Activated T-helper 1 cell treated with Interleukin-2 at 50 U/mL for 16 hours (primary cell): ENCODE measurements at places on chromosomes 12 and 14.

DNA sequence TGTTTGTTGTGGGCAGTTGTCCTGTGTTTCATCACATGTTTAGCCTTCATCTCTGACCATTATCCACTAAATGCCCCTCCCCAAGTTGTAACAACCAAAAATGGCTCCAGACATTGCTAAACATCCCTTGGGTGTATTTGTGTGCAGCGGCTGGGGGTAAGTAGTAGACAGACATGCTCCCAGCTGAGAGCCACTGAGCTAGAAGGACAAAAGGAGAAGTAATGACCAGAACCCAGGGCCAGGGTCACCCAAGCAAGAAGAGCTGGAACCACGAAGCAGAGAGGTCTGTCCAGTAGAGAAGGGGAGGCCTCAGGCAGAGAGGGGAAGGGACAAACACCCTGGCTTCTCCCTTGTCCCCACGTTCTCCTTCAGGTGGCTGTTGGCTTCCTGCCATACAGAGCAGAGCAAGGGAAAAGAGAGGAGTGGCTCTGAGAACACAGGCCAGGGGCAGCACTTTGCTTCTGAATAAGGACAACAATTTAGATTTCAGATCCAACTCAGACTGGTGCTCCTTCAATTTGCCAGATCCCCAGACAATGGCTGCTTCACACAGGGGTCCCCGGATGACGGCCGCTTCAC, 55.2 kb downstream of the NDUFA12 start:
- DNase-seq, result no peak

GRCh38 chr12:1927751-1928351, 9.4 kb upstream of the CACNA2D4 start:
- DNase-seq, result no peak

DNA sequence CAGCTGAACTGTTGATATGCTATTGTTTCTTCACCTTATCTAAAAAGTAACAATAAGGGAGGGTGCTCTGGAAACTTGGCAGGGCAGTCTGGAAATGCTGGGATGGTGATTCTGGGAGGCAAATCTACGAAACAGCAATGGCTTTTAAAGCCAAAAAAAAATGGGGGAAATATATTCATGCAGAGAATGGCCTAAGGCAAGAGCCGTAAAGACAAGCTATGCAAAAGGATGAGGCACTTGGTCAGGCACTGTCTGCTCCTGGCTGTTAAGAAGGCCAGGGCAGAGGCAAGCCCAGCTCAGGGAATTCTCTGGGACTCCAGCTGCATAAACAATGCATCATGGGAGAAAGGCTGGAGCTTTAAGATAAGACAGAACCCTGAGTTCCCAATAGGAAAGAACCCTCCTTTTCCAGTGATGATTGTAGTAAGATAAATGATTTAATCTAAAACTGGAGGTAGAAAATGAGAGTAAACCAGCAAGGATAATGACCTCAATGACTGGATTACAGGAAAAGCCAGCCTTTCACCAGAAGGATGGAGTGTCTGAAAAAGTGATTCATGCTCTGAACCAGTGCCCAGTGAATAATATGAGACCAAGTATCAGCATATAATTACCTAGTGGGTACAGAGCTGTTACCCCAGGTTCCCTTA, 46.0 kb downstream of the ITPR2 start:
- DNase-seq, result no peak

DNA sequence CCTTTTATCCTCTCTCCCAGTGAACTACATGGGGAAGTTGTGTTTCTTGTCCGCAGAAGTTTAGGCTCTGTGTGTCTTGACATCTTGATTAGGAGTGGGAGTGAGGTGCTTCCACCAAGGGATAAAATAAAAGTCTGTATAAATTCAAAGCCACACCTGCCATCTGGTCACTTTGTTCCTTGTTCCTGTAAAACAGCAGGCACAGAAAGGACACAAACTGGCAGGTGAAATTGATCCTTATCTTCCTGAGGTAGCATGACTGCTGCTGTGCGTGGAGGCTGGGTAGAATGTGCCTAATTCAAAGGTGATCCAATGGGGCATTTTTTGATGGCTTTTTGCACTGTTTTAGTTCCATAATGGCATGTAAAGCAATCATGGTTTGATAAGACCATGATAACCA, 104.3 kb upstream of the KITLG start:
- DNase-seq, result no peak

DNA sequence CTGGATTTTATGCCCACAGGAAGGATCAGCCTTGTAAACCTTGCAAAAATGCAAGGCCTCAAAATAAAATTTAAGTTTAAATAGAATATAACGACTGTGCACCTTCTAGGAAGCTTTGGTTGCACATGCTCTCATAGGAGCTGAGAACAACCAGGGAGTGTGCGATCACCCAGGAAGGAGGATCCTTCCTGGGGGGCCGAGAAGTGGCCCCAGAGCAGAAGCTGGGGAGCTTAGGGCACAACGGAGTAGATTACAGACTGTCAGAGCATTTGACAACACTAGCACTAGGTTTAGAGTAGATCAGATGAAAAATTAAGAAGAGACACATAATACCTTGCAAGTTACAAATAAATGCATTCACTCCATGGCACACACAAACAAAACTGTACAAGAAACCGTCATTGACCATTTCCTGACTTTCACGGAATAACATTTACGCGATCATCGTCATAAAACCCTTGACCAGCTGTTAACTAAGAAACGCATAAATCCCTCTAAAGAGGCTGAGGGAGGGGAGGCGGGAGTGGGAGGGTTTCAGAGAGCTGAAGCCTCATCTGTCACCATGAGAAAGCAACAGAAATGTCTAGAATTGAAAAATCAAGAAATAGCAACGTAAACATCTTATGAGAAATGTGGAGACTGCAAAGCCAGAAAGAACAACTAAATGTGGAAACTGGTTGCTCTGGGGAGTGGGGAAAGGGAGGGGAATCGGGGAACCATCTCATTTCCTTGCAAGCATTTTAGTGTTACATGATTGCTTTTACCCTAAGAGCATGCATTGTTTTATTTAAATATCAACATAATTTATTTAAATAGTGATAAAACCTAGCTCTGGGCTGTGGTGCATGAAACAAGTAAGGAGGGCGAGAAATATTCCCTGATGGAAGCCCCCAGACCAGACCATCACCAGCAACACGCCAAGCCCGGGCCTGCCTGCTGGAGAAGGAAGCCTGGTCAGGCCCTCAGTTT, 13.1 kb upstream of the CCDC85C start:
- no peak for DNase-seq

GRCh38 chr12:116142936-116143898, 134.3 kb downstream of the MED13L start:
- no peak for DNase-seq

GRCh38 chr14:42334931-42335330, 728.3 kb downstream of the LRFN5 start:
- no peak for DNase-seq

- no peak for DNase-seq
Measured at GRCh38 chr14:91378930-91379578, 38.6 kb downstream of the CCDC88C start.

- DNase-seq, result no peak
Measured at GRCh38 chr14:105076296-105076804, 11.1 kb upstream of the GPR132 start.

GRCh38 chr12:31773867-31774266, 45.0 kb upstream of the AMN1 start:
- no peak for DNase-seq

GRCh38 chr12:104498211-104498801, 41.6 kb downstream of the CHST11 start:
- no peak for DNase-seq

DNA sequence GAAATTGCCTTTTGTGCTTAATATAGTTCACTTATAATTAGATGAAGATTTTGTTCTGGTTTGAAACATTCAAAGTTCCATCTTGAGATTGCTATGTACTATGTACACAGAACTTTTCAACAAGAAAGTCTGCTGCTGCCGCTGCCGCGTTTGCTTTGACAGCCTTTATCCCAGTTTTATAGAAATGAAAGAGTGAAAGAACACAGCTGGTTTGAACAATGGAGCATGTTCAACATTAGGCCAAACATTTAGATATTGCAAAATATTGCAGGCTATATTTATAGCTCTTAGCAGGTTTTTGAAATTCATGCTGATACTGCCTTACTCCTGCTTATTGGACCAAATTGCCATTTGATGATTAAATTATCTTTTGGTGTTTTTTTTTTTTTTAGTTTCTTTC, 299.8 kb upstream of the PRKD1 start:
- no peak for DNase-seq

DNA sequence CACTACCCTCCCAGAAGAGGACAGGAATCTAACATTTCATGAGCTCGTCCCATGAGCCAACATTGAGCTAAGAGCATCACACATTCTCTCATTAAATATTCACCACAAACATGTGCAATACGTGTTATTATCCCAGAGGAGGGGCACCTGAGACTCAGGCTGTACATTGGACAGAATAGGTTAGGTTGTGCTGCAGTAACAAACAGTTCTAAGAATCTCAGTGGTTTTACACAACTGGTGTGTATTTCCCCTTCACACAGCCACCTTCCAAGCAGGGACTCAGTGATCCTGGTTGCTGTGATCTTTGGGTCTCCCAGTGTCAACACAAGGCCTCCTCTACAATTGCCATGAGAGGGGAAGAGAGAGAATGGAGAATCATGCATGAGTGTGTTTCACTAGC, 15.0 kb upstream of the ACTN1 start:
- DNase-seq, result no peak

DNA sequence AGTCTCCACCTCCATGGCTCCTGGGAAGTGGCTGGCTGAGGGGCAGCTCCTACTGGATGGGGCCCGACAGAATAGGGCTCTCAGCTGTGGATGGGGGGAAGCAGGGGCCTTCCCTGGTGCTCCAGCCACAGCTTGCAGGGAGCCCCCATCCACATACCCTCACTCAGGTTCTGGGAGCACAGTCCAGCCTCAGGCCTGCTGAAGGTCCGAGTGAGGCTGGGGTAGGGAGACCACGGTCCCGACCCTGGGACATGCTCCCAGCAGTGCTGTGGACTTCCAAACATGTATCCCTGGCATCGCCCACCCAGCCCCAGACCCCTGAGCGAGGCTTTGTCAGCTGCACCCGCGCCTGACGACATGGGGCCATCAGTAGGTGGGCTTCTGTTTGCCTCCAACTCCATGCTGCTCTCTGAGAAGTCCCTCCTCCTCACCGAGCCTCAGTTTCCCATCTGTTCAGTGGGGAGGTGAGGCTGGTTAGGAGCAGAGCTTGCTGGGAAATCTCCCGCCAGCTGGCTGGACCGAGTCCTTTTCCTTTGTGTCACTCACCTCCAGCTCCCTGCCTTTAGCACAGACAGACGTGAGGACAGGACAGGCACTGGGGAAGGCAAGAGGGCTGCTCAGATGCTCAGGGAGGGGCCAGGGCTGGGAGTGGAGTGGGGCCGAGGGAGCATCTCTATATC, 9.1 kb upstream of the ATG101 start:
- no peak for DNase-seq
